ENCODE measurements at places on chromosomes 7 and 10.

DNA sequence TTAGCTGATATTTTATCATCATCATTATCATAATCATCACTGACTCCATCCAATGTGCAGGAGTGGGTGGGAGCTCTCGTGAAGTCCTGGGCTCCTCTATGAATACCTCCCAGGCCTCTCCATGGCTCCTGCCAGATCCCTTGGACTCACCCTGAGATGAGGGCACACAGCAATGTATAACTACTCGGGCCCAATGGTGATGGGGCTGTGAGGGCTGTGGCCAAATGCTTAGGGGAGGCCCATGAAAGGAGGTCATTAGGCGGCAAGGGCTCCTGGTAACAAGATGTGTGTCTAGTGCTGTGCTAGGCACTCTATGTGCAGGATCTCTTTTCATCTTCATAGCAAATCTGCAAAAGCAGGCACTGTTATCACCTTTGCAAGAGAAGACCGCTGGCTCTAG lies 270.9 kb downstream of the GLRX3 start:
- DNase-seq: no peak

GRCh38 chr10:89458784-89459183 lies 44.4 kb downstream of the IFIT5 start:
- DNase-seq: no peak

DNA sequence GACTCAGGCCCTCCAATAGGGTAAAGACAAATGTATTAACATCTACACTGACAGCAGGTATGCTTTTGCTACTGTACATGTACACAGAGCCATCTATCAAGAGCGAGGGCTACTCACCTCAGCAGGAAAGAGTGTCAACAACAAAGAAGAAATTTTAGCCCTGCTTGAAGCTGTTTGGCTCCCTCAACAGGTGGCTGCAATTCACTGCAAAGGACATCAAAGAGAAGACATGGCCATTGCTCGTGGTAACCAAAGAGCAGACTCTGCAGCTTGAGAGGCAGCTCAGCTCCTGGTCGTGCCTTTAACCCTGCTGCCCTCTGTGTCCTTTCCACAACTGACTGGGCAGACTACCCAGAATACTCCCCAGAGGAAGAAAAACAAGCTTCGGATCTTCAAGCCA lies 5.1 kb downstream of the AKR1B15 start:
- no peak for DNase-seq

- no peak for DNase-seq
Measured at GRCh38 chr7:104980841-104981671, 32.9 kb upstream of the KMT2E start.

- DNase-seq: no peak
Measured at GRCh38 chr10:31635415-31636065, 293.1 kb downstream of the ARHGAP12 start.

DNA sequence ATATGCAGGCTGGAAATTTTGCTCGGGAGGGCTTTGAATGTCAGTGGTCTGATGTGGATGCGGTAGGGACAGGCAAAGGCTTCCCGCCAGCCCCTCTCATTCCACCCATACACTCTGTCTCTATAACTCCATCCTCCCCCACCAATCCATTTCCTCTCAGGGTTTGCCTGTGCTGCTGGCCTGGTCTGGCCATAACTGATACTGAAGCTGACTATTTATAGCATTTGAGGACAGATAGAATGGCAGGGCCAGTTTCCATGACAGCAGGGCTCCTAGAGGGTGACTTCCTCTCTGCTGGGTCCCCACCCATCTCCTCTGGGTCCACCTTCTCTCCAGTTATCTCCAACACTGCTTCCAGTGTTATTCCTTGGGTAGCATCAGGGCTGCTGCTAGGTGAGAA lies 6.6 kb upstream of the PDLIM1 start:
- no peak for DNase-seq

DNA sequence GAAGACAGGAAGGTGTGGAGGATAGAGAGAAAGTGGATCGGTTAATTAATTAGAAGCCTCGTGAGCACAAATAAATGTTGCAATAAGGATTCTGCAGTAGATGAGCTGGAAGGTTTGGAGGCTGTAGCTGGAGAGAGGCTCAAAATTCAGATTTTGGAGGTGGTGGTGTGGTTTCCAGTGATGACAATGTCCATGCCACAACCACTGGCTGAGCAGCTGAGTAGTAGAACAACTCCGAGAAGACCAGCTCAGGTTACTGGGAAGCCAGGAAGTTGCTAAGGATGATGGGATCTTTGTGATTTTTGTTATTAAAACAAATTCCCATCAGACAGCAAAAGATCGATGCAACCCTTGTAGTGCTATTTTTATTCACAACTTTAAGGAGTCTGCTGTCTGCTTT lies 7.7 kb downstream of the SLC26A4 start:
- DNase-seq: no peak

DNA sequence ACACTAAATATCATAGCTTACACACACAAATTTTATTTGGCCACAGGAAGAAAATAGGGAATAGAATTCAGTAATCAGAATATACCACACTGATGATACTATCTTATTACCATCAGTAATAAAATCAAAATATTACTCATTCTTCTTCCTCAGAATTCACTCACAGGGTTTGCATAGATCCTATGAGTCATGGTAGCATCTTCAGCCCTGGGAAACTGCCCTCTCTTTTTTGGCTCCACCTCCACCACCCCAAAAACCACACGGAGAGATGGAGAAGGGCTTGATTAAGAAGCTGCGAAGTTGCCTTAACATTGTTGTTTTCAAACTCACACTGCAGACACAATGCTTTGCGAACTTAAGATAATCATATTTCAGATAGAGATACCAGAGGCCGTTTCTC lies 154.1 kb upstream of the AHR start:
- DNase-seq: peak; percentile 54

All from stimulated activated CD4-positive, alpha-beta T cell treated with anti-CD3 and anti-CD28 coated beads, Interleukin-1b, Interleukin-23, amount 100 ng/mL, for 4 hours (primary cell).